ENCODE measurements at places on chromosomes 16 and 17.

DNA sequence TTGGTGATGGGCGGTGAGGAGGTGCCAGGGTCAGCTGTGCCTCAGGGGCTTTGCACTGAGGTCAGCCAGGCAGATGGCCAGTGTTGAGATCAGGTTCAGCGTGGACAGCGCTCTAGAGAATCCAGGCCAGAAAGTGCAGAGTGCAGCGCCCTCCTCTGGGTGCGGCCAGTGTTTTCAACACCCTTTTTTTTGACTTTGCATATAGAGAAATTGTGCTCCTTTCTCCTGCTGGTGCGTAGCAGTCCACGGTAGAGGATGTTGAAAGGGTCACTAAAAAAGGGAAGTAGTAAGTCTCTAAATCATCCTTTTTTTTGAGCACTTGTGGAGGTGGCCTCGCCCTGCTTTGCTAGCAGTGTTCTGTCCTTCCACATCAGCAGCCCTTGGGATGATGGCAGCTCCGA is 53.9 kb downstream of the BANP start:
- DNase-seq, result no peak

- DNase-seq, result no peak
Observed at GRCh38 chr17:33233811-33234177, 59.3 kb downstream of the ASIC2 start.

DNA sequence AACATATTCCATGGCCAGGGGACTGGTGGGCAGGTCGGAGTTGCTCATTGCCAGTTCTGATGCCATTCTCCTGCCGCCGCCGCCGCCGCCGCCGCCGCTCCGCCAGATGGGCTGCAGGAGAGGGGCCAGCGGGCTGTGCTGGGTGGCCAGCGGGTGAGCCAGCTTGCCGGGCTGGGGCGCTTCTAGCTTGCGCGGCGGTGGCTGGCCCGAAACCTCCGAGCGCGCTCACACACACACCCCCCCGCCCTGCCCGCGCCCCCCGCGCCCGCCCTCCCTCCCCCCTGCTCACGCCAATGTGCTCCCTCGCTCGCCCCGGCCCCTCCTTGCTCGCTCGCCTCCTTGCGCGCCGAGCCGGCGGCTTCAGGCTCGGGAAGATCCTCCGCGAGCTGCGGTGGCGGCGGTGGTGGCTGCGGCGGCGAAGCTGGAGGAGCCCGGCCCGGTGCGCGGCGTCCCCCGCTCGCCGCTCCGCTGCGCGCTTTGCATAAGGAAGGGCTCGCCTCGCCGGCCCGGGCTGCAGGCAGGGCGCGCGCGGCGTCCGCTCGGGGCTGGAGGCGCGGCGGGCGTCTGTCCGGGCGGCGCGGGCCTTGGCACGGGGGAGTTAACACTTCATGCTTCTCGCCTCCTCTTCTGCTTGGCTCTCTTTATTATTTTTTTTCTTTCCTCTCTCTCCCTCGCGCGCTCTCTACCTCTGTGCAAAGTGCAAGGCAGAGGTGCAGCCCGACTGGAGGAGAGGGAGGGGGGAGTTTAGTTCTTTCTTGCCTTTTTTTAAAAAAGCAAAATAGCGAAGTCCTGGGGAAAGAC is 500 bp downstream of the MAF start:
- no peak for DNase-seq

DNA sequence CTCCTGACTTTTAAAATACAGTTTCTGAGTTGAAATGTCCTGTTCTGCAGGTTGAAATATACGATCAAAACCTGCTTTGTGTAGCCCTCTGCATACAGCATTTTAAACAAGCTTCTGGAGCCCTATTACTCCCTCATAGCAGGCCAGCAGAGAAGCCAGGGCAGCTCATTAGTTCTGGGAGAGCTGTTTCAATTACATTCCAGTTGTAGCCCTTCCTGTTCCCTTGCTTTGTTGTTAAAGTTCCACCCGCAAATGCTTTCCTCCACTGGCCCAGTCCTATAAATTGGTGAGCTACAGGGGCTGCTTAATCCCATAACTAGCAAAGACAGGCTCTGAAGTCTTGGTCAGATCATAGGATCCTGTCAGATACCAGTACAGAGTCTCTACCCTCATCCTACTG is 162.5 kb downstream of the SLC39A11 start:
- no peak for DNase-seq

DNA sequence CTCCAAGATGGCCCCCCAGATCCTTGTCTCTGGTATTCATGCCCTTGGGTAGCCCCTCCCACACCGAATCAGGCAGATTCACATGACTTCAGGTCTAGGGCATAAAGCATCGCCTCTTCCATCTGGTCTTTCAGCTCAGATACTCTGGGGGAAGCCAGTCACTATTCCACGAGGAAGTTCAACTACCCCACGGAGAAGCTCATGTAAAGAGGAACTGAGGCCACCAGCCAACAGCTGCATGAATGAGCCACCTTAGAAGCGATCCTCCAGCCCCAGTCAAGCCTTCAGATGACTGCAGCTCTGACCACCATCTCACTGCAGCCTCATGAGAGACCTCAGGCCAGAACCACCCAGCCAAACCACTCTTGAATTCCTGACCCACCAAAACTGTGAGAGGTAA is 54.1 kb downstream of the SOCS3 start:
- no peak for DNase-seq

- no peak for DNase-seq
Observed at GRCh38 chr17:35390156-35390555, 16.7 kb upstream of the SLFN11 start.

- no peak for DNase-seq
Observed at GRCh38 chr17:55368706-55369105, 52.9 kb downstream of the MMD start.

GRCh38 chr17:75152922-75153779 is 1.2 kb downstream of the JPT1 start:
- DNase-seq, result no peak

DNA sequence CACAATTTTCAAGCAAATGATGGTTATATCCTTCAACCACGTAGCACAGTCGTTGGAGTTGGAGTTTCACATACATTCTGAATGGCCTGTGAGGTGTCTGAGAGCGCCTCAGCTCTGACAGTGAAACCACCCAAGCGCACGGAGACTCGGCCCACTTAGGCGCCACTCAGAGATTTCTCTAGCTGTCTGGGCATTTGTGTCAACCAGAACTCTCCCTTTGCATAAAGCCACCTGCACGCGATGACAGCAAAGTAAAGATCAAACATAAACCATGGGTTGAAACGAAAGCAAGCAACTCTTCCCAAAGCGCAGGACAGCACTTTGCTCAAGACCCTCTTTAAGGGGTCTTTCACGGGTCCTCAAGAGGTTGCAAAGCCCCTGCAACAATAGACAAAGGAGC is 533 bp downstream of the SLC6A4 start:
- DNase-seq, result no peak

GRCh38 chr16:81711657-81712319 is 67.3 kb upstream of the PLCG2 start:
- DNase-seq, result peak; percentile 69

DNA sequence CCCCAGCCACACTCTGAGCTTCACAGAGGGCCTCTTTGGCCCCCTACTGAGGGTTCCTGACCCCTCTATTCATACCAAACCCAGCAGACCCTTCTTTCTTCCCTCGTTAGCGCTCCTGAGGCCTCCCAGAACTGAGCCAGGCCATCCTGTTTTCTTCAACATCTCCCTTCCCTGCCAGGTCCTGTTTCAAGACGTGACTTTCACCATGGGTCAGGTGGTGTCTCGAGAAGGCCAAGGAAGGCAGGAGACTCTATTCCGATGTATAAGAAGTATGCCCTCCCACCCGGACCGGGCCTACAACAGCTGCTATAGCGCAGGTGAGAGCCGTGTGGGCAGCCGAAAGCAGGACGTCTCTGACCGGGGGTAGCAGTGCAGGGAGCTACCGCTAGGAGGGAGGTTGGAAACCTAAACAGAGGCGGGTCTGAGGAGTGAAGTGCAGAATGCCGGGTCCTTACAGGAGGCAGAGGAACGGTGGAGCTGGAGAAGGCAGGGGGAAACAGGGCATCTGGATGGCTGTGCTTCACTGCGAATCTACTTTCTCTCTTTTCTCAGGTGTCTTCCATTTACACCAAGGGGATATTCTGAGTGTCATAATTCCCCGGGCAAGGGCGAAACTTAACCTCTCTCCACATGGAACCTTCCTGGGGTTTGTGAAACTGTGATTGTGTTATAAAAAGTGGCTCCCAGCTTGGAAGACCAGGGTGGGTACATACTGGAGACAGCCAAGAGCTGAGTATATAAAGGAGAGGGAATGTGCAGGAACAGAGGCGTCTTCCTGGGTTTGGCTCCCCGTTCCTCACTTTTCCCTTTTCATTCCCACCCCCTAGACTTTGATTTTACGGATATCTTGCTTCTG is 1.3 kb upstream of the SENP3 start:
- no peak for DNase-seq

DNA sequence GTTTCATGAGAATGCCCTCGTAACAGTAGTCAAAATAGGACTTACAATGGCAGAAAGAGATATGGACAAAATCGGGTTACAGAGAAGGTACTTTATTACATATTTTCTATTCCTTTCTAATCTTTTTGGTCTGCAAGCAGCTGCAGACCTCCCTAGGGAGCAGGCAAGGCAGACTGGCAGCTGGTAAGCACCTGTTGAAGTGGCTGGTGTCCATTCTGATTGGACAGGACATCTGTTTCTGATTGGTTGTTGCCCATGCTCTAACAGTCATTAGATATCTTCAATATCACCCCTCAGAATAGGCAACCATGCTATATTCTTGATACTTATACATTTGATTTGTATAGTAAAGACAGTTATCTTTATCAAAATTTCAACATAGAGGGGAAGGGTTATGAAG is 606.3 kb downstream of the KCNJ2 start:
- DNase-seq, result no peak

- DNase-seq, result no peak
Observed at GRCh38 chr16:24075302-24075701, 180.8 kb upstream of the CACNG3 start.

- no peak for DNase-seq
Observed at GRCh38 chr17:58710948-58711552, 18.6 kb downstream of the RAD51C start.

GRCh38 chr16:89701425-89702406 is at the start of gene SPATA2L:
Gene SPATA2L (minus strand): TSS chr16:89701705. CDS start chr16:89701232, 473 bp downstream.
- DNase-seq, result peak; percentile 84

DNA sequence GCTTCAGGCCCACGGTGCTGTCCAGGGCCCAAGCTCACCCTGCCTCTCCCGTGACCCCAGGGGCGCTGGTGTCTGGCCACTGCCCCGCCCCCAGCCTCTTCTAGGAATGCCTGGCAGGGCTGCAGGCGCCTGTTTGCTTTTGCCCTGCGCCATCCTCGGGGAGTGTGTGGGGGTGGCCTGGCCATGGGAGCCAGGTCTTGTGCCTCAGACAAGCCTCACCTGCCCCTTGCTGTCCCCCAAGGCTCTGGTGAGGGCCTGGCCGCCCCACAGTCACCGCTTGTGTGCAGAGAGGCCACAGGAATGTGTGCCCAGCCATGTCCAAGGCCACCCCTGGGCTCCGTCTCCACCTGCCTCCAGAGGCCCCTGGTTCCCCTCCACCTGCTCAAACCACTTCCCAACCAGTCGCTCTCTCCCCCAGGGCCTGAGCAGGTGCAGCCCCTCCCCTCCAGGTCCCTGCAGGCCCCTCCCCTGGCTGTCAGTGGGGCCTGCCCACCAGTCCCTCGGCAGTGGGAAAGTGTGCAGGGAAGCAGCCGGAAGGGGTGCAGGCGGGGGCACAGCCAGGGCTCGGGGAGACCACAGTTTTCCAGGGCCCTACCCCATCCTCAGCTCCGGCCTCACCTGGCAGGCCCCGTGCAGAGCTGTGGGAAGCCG is 841 bp upstream of the IGFALS start:
- DNase-seq, result no peak

DNA sequence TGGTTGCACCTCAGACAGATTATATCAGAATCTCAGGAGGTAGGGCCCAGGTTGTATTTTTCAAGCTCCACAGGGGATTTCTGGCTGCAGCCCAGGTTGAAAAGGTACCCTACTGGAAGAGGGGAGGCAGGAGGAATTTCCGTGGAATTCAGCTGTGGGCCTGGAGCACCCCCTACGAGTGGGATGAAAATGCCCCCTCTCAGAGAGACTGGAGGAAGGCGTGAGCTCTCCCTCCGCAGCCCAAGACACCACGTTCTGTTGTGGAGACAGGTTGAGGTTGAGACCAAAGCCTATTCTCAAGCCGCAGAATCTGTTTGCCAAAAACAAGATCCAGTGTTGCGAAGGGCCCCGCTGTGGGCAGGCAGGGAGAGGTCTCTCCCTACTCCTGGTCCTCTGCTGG is 102.0 kb downstream of the CCDC182 start:
- DNase-seq, result no peak

DNA sequence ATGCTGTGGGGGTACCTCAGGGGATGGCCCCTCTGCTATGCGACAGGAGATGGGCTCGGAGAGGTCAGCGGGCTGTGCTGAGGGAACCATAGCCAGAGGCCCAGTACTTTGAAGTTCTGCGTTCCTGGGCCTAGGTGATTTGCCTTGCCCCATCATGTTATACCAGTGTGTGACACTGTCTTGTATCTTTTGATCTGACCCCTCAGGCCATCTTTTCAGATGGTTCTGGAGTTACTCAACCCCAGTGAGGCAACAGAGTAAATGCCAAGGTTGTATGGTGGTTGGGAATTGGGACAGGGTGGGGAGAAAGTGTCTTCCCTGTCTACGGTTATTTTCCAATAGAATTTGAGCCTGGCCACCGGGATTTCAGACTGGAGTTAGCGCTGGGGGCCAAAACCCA is 8.5 kb downstream of the MSI2 start:
- no peak for DNase-seq
